NCI-H82 (cell line): ENCODE measurements at places on chromosomes 5 and 9.

DNA sequence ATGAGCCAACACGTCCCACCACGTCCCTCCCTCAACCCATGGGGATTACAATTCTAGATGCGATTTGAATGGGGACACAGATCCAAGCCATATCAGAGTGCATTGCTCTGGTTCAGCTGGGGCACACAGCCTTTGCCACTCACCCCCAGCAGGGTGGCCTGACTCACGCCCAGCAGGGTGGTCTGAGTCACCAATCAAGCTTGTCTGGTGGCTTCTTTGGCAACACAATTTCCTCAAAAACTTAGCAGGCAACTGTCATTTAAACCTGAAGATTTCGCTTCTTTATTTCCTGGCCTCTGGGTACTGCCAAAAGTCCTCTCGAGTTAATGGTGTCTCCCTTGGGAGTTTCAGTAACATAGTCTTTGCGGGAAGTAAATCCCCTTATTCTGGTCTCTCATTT is 16.3 kb upstream of the SEMA5A start:
- DNase-seq: no peak

- DNase-seq: no peak
Measured at GRCh38 chr9:18317896-18318295, 156.1 kb upstream of the ADAMTSL1 start.

DNA sequence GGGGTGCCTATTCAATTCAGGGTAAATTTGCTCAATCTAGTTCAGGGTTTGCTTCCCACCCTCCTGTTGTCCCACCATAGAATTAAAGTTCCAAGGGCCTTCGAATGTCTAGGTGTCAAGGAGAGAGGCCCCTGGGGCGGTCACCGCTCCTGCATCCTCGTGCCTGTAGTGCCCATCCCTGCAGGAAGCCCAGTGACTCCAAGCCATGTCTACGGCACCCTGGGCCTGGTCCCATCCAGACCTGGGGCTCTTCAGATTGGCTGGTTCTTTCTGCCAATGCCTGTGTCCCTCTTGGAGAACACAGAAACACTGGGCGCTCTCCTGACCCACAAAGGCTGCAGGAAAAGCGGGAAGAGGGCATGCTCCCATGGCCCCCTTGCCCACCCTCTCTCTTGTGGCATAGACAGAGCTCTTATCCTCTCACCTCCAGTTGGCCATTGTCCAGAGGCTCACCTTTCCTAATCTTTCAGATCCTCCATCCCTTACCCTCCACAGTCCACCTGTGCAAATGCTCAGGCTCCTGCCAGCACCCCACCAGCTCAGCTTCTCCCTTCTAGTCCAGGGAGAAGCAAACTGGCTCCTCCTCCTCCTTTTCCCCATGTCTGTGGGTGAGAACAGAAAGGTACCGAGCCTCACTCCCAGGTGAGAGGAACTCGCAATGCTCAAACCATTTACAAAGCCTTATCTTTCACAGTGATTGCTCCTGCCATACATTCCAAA is 253.0 kb upstream of the IRX2 start:
- DNase-seq: no peak

DNA sequence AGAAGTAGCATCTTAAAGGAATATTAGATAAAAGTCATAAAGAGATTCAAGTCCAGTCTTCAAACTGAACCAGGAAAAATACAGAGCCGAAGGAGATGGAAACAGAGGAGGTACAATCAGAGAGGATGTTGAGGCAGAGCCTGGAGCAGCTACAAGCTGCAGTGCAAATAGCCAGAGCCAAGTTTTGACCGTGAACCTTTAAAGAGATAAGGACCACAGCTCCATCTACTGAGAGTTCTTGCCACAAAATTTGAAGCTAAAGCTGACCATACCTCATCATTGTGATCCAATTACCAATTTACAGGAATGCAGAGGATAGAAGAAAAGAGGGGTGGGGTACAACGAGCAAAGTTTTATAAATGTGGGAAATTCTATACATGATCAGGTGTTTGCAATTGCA is 10.4 kb upstream of the DEPDC1B start:
- no peak for DNase-seq

DNA sequence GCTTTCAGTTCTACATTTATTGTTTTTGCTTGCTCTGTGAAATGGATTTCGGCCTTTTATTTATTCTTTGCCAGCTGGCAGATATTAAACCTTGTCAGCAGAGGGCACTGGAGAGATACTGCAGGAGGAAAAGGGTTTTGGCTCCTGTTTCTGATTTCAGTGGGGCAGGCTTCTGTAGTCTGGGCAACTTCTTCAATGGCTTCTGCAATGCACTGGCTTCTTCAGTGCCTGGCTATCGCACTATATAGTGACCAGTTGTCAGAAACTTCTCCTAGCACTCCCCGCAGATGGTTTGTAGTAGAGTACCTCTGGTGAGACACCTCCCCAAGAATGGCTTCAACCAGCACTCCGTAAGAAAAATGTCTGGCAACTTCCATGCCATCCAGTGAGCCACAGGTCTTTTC is 3.2 kb upstream of the NFX1 start:
- peak; percentile 68 for DNase-seq

DNA sequence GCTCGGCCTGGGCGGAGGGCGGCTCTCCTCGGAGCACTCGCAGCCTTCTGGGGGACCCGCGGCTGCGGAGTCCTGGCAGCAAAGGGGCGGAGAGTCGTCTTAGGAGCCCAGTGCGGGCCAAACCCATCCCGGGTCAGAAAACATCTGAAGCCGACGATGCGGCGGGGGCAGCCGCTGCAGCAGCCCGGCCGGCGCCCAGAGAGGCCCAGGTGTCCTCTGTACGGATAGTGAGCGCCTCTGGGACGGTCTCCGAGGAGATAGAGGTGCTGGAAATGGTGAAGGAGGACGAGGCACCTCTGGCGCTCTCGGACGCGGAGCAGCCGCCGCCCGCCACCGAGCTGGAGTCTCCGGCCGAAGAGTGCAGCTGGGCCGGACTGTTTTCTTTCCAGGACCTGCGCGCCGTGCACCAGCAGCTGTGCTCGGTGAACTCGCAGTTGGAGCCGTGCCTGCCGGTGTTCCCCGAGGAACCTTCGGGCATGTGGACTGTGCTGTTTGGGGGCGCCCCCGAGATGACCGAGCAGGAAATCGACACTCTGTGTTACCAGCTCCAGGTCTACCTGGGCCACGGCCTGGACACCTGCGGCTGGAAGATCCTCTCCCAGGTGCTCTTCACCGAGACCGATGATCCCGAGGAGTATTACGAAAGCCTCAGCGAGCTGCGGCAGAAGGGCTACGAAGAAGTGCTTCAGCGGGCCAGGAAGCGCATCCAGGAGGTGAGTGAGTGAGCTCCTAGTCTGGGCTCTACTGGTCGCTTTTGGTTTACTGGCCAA is 1.2 kb downstream of the JMY start:
- DNase-seq: peak; percentile 44

DNA sequence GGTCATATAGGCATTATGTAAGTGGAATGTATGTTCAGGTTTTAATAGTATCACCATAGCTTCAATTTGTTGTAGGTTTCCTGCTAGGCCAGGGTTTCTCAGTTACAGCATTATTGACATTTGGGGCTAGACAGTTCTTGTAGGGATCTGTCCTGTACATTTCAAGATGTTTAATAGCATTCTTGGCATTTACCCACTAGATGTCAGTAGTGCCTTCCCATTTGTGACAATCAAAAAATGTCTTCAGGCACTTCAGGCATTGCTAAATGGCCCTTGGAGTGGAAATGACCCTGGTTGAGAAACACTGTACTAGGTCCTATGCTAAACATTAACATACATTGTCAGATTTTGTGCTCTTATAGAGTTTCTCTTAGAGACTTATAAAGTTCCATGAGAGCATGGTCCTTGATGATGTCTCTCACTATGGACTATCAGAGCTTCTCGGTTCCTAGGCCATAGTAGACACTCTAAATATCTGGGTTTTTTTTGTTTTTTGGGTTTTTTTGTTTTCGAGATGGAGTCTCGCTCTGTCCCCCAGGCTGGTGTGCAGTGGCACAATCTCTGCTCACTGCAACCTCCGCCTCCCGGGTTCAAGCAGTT is 1.4 kb downstream of the KIF20A start:
- peak; percentile 72 for DNase-seq

GRCh38 chr5:149452665-149453617 is 73.8 kb upstream of the IL17B start:
- no peak for DNase-seq

DNA sequence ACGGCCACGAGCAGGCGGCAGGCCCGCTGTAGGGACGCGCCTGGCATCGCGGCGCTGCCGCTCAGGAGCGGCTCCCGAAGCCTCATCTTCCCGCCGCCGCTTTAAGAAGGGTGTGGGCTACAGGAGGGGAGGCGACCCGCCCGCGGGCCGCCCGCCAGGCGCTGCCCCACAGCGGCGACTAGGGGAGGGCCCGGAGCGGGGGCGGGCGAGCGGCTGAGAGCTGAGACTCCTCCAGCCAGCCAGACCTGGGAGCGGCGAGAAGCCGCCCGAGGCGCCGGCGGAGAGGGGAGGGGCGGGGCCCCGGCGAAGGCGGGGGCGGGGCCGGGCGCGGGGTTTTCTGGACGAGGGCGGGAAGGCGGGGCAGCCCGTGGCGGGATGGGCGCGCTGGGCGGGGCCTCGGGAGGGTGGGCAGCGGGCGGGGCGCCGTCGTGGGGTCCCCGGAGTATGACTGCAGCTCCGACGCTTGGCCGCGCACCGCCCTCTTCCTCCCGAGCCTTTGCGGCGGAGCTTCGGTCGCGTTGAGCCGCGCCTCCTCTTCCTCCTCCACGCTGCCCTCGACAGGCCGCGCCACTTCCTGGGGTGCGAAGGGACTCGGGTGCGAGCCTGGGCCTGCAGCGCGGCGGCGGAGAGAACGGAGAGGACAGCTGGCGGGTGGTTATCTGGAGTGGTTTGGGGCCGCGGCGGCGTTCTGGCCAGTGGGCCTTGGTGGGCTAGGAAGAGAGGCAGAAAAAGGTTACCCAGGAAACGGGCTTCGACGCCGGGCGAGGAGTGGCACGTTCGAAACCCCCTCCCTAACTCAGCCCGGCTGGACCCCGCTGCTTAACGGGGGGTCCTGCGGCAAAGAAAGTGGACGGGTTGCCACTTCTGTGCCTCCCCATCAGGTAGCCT is at the start of gene B4GALT1:
TSS of gene B4GALT1 (minus strand) at position 253 of the 888 bp plus-strand sequence. CDS start at position 86, 167 bp downstream.
- peak; percentile 93 for DNase-seq

DNA sequence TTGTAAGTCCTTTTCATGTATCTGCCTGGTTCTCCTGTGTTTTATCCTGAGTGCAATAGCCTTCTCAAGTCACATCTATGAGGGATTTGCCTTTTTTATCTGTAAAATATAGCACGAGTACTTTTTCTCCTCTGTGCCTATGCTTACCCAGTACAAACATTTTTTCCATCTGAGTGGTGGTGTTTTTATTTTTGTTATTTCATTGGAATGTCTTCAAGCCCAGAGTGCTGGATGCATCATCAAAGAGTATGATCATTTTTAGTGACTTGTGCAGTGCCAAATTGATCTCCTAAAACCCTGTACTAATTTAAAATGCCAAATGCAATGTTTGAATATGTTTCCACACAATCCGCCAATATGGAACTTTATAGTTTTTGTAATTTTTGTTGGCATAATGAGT is 86.1 kb downstream of the TLE4 start:
- no peak for DNase-seq

- no peak for DNase-seq
Measured at GRCh38 chr5:132053483-132053882, 7.0 kb upstream of the IL3 start.

DNA sequence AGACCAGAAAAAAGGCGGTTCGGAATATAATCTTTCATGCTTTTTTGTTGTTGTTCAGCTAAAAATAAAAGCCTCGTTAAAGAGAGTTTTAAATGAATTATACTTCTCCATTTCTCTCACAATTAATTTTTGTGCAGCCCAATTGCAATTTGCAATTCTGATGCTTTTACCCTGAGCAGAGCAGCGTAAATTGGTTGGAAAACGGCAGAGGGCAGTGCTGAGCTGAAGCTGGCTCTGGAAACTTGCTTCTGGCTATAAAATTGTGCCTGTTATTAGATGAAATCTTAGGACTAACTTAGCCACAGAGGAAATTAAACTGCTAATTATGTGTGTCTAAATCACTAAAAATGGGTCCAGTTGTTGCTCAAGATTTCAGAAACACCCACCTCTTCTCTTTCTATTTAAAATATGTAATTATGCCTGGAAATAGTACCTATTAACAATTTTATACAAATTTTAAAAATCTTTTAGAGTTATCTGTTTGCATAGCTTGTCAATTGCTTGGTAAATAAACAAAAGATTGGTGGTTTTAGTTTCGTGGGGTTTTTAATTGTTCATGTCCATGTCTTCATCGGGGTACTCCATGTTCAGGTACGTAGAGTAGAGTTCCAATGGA is 441.8 kb upstream of the TLE4 start:
- DNase-seq: peak; percentile 55

DNA sequence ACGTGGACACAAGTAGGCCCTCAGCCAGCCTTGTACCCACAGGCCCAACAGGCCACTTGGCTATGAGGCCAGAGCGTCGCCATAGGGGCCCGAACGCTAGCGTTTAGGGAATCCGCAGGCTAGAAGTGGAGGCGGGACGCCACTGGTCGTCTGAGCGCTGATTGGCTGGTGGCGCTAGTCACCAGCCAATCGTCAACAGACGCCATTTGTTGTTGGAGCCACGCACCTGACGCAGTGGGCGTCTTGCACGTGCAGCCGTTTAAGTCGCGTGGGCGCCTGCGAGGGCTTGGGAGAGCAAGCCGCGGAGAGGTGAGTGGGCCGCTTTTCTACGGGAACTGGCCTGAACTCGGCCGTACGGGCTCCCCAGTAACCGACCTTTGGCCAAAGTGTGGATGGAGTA is at the start of gene DDX4:
TSS of gene DDX4 (plus strand) at position 269 of the 400 bp plus-strand sequence. CDS start 903 bp downstream, outside the sequence.
- no peak for DNase-seq

- DNase-seq: no peak
Measured at GRCh38 chr5:79875230-79875629, 115.8 kb downstream of the MTX3 start.

DNA sequence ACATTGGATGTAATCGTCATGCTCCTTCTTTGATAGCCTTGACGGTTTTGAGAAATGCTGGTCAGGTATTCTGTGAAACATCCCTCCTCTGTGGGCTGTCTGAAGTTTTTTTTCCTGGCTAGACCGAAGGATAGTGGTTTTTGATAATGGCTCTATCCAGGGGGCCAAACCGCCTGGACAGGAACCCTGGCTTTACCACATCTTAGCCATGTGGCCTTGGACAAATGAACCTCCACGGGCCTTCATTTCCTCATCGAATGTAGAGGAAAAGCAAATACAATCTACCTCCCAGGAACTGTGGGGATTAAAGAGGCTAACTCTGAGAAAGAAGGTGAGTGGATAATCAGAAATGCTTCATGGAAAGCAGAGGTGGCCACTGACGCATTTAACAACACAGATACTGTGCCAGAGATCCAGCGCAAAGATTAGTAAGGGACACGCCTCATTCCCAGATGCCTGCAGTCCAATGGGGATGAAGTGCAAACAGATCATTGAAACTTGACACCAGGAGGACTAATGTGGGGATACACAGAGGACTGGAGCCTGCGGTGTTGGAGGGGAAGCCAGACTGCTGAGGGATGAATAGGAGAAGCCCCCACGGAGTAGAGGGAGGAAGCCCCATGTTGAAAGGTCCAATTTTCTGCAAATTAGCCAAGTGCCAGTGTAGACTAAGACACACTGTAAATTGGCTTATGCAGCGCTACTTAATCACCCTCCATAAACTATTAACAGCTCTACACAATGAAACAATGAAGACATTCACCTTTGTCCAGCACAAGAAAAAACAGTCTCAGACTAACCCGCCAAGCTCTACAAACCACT is 41.6 kb downstream of the MYO10 start:
- DNase-seq: peak; percentile 92

GRCh38 chr5:109291090-109291489 is 118.7 kb downstream of the PJA2 start:
- no peak for DNase-seq

- DNase-seq: no peak
Measured at GRCh38 chr5:98902733-98903132, 26.1 kb downstream of the CHD1 start.

GRCh38 chr5:2509527-2509926 is 241.9 kb downstream of the IRX2 start:
- DNase-seq: no peak
